ENCODE measurements at places on chromosomes 6 and 20.

DNA sequence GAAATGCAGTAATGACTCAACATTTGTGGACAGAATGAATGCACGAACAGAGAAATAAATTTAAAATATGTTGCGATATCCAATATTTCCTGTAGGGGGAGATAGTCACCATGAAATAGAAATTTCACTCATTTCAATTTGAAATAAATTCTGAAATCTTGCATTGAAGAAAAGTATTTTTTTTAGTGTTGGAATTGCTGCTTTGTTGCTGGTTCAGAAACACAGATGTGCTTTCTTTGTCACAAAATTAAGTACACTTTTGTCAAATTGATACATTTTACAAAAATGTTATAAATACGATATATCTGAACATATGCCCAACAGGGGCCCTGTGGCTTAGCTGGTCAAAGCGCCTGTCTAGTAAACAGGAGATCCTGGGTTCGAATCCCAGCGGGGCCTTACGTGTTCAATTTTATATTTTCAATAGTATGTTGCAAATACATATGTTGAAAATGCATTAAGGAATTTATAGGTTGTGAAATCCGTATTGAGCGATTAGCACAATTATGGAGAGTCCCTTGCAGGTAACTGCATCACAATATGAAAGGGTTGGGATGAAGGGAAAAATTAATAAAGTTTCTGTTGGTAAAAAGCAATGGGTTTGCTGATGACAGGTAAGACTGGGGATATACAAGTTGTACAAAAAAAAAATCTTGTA is 85.4 kb upstream of the PRSS16 start:
- no peak for DNase-seq

GRCh38 chr6:155248008-155249001 is 15.5 kb upstream of the CLDN20 start:
- DNase-seq: no peak

GRCh38 chr6:93418033-93418407 is 1.3 kb downstream of the EPHA7 start:
- no peak for DNase-seq

GRCh38 chr6:131890091-131890490 is 61.1 kb downstream of the CCN2 start:
- DNase-seq: no peak

GRCh38 chr20:36571564-36572504 is 1.6 kb upstream of the TGIF2 start:
- no peak for DNase-seq

- no peak for DNase-seq
Observed at GRCh38 chr20:63138855-63139341, 77.0 kb downstream of the YTHDF1 start.

DNA sequence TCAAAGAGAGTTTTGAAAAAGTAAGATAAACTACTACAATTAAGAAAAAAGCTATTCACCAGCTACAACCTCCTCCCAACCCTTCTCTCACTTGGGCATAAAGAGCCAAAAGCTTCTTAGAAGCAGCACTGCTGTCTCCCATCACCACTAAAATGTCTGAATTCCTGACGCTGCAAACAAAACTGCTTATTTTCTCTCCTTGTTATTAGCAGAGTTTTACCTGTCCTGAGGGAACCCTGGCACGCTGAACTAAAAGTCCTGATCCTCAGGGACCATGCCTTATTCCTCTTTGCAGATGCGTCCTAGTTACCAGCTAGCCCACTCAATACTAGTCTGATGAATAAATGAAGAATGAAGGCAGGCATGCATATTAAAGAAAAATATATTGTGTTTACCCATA is 1.1 kb downstream of the HACE1 start:
- DNase-seq: no peak

DNA sequence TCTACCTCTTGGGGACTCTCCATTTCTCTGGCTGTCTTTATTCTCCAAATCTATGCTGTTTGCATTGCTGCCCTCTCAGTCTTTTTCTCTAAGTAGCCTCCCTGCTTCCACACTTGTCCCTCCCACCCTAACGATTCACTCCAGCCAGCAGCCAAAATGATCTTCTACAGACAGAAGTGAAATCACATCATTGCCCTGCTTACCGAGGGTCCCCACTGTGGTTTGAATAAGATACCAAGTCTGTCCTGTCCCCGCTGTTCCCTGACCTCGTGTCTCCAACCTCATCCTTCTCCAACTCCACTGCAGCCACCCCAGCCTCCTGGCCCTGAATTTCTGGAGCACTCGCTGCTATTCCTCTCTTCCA is 11.5 kb upstream of the OCSTAMP start:
- no peak for DNase-seq

GRCh38 chr6:35668096-35668495 is 20.6 kb downstream of the FKBP5 start:
- no peak for DNase-seq

- DNase-seq: no peak
Observed at GRCh38 chr6:22582417-22583205, 13.2 kb downstream of the HDGFL1 start.

GRCh38 chr6:168583126-168583525 is 142.1 kb downstream of the SMOC2 start:
- DNase-seq: no peak

DNA sequence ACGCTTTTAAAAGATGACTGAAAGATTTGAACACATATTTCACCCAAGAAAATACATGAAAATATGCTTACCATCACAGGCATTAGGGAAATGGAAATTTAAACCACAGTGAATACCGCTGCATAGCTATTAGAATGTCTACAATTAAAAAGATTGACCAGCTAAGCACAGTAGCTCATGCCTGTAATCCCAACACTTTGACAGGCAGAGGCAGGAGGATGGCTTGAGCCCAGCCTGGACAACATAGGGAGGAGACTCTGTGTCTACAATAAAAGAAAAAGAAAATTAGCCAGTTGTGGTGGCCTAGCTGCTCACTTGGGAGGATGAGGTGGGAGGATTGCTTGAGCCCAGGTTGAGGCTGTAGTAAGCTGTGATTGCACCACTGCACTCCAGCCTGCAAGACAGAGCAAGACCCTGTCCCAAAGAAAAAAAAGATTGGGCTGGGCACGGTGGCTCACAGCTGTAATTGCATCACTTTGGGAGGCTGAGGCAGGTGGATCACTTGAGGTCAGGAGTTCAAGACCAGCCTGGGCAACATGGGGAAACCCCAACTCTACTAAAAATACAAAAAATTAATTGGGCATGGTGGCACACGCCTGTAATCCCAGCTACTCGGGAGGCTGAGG is 163.7 kb upstream of the AKAP12 start:
- no peak for DNase-seq

- DNase-seq: no peak
Observed at GRCh38 chr6:23731609-23732008, 394.4 kb upstream of the NRSN1 start.

- no peak for DNase-seq
Observed at GRCh38 chr6:53556986-53557715, 12.2 kb upstream of the GCLC start.

GRCh38 chr6:85419046-85419759 is 30.7 kb upstream of the NT5E start:
- no peak for DNase-seq

DNA sequence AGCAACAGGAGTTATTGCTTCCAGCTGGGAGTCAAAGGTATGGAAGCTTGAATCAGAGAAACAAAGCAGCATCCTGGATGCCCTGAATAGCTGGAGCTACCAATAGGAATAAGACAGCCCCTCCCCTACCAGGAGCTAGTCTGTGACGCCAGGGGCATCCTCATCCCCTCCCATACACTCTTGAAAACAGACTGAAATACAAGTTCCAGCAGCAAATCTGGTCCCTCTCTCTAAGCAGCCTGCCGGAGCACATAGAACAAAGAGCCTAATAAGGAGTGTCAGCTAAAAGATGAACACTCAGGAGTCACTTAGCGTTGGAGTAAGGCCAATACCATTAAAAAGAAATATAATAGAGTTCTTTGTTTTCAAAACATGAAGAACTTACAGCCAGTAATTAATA is 25.6 kb downstream of the FILIP1 start:
- no peak for DNase-seq

DNA sequence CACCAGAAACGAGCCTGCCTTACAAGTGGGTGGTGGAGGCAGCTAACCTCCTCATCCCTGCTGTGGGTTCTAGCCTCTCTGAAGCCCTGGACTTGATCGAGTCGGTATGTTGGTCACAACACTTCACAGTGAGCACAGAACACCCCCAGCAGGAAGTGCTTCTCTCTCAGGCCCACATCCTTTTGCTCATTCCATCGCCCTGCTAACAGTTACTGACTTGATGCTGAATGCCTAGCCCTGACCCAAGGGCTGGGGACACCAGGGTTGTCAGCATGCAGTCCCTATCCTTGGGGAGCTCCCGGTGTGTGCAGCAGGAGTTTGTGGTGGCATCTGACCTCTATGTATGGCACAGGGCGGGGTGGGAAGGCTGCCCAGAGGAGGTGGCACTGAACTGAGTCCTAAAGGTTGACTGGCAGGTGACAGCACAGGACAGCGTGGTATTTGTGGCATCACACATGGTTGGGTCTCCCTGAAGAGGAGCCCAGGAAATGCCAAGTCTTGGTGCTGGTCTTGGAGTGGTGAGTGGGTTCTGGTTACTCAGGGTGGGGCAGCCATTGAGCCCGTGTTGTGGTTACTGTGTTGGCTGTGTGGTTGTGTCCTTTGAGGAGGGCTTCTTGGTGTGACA is 26.7 kb downstream of the GTSF1L start:
- no peak for DNase-seq

- DNase-seq: no peak
Observed at GRCh38 chr6:167745670-167746389, 80.9 kb upstream of the AFDN start.

DNA sequence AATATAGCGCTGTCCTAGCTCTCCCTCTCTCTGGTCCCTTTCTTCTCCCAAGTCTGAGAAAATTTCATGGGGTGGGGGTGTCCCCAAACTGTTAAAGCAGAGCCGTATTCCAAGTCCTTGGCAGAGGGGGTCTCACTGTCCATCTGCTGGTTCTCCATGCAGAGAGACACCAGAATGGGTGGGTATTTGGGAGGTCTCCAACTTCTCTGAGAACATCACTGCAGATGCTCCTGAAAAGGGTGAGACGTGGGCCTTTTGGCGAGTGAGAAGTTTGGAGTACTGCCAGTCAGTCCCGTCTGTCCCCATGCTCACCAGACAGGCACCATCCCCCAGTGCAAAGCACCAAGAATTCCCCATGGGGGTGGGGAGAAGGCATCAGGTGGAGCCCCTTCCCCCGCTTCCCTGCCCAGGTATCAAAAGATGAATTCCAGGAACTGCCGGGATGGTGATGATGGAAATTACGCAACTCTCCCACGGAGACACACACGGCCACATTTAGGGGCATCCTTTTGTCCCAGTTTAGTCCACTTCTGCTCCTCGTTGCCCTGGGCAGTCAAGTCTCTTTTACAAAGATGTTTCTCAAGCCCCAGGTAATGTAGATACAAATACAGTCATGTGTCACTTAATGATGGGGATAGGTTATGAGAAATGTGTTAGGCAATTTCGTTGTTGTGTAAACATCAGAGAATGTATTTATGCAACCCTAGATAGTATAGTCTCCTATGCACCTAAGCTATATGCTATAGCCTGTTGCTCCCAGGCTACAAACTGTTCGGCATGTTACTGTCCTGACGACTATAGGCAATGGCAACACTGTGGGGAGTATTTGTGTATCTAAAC is 73.4 kb upstream of the SRSF6 start:
- DNase-seq: no peak

DNA sequence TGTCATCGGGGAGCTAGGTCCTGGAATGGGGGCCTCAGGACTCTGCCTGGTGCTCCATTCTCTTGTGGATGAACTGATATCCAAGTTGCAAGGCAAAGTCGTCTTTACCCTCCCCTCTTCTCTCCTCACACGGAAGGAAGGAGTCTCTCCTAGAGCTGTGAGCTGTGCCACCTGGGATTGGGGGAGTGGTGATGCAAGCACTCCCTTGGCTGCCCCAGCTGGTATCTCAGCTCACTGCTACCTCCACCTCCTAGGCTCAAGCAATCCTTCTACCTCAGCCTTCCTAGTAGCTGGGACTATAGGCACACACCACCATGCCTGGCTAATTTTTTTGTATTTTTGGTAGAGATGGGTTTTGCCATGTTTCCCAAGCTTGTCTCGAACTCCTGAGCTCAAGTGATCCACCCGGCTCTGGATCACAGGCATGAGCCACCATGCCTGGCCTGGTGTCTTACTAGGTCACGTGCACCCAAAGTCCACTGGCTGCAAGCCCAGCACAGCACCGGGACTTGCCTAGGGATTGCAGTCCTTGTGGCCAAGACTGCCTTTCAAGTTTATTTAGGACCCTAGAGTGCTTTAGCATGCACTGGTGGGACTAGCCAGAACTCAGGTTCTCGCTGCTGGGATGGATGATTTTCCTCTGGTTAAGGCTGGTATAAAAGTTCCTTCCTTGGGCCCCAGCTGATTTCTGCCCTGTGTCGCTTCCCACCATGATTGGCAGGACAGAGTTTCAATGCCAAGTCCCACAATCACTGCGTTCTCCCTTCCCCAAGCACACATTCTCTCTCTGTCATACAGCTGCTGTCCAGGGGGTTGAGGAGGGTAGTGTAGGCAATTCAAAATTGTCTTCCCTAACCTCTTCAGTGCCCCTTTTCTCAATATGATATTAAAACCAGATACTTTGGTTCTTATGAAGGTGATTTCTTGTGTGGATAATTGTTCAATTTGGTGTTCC is 33.5 kb downstream of the SMAP1 start:
- no peak for DNase-seq

DNA sequence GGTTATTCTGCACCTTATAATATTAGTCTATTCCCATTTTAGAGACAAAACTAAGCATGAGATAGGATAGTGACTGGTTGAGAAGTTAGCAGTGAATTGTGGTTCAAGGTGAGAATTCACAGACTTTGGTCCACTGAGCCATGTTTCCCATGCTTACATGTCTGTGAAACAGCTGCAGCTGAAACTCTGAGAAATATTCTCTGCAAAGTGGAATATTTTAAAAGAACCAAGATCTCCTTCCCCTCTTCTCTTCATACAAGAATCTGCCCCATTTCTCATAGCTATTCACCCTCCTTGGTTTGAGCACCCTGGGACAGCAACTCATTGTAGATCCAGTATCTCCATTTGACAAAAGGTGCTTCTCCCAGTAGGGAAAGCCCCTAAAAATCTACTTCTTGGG is 70.2 kb upstream of the TMEM170B start:
- no peak for DNase-seq

- no peak for DNase-seq
Observed at GRCh38 chr6:43219119-43219518, 10.2 kb downstream of the DNPH1 start.

DNA sequence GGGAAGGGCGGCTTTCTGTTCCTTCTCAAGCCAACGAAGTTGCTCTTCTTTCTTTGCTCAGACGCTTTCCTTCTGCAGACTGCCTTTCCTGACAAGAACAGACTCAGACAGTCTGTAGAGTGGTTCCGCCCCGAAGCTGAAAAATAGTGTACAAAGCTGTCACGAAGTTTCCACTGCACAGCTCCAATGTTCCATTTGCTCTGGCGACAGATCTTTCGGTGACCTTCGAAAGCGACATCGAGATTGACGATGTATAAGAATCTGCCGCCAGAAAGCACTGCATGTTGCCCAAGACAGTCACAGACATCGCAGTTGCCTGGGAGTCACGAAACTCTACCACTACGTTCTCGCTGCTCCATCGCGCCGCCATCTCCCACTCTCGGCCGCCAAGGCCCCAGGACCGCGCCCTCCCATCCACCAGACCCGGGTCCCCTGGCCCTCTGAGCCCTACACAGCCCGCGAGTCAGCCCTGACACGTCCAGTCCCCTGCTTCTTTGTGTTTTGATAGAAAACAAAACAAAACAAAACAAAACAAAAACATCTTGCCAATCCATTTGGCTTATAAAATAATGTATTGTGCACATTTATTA is 42.1 kb upstream of the ZNF184 start:
- DNase-seq: no peak
